Stimulated activated CD8-positive, alpha-beta memory T cell treated with anti-CD3 and anti-CD28 coated beads, Interleukin-4, amount 100 ng/mL, for 48 hours (primary cell): ENCODE measurements at places on chromosomes 7 and 10.

DNA sequence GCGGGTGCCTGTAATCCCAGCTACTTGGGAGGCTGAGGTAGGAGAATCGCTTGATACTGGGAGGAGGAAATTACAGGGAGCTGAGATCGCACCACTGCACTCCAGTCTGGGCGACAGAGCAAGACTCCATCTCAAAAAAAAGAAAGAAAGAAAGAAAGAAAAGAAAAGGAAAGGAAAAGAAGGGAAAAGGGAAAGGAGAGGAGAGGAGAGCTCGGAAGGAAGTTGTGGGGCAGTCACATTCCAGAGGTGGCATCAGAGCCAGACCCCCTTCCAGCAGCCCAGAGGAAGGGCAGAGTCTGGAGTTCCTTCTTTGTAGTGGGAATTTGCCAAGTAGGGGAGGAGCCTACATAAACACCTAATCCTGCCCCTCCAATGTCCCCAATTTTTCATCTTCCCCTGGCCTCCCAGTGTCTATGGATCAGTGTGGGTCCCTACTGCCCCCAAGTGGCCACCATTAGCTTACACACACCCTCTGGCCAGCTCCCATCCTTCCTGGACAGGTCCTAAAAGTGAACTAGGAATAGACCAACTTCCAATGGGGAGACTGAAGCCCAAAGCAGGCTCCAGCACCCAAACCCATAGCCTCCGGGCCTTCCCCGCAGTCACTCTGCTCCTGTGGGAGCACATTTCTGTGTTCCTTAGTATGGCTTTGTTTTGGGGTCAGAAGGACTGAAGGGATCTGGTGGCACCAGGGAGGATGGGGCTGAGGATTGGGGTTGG is 39.6 kb upstream of the HSPB1 start:
- DNase-seq, result peak; percentile 56

DNA sequence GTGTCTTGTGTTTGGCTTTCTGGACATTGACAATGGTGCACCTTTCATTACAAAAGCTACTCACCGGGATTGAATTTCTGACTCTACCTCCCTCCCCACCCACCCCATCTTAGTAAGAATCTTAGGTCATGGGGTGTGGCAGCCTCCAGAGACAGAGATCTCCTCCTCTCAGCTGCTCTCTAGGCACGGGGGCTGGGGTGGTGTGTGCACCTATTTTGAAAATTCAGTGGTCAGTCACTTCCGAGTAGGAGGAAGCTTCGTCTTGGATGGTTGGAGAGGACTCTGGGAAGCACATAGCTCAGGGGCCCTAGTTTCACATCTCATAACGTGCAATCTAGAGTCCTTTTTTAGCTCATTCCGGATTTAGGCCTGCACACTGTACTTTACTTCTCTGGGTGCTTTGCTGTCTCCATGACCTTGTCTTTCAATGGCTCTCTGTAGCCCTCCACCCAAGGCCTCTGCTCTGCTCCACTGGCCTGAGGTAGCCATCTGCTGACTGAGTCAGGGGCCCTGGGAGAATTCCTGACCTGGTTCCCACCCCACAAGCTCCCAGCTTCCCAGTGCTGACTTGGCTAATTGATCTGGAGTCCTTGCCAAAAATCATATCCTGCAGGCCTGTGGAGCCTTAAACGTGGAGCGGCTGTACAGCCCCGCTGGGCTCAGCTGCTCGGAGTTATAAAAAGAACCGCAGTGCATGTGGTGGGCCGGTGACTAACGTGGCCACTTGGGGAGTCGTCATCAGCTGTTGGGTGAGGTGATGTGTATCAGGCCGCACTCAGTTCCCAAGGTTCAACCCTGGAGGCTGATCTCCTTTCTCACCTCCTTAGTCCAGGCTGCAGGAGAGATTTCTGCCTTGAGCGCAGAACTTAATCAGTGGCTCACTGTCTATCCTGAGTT is 19.3 kb upstream of the ADAMTS14 start:
- peak; percentile 18 for DNase-seq

DNA sequence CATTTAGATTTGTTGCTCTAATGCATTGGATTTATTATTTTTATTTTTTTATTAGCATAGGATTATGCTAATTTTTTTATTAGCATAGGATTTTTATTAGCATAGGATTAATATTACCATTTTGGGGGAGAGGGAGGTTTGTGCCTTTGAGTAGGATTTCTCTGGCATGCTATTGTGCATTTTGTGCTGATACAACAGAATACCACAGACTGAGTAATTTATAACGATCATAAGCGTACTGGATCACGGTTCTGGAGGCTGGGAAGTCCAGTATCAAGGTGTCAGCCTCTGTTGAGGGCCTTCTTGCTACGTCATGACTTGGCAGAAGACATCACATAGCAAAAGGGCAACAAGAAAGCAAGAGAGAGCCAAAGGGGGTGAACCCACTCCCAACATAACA is 187.5 kb downstream of the XPNPEP1 start:
- no peak for DNase-seq

GRCh38 chr7:155883491-155884224 is 71.4 kb upstream of the SHH start:
- DNase-seq, result no peak

DNA sequence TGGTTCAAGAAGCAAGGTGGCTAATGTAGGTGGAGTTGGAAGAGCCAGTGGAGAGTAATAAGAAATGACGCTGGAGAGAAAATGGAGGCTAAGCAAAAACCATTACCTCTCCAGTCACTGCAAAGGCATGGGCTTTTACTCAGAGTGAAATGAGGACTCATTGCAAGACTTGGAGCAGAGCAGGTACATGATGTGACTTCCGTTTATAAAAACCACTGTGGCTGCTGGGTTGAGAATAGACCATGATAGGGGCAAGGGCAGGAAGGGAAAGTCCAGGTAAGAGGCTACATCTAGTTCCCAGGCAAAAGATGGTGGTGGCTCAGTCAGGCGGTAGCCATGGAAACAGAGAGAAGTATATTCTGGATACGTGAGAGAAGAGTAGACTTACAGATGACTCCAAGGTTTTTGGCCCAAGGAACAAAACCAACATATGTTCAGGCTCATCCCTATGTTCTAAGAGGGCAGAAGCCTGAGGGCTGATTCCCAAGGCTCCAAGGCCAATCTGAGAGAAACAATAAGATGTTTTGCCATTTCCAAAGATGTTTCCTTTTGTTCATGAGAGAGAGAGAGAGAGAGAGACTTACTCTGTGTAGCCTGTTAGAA is 21.5 kb upstream of the PDE1C start:
- DNase-seq, result no peak

DNA sequence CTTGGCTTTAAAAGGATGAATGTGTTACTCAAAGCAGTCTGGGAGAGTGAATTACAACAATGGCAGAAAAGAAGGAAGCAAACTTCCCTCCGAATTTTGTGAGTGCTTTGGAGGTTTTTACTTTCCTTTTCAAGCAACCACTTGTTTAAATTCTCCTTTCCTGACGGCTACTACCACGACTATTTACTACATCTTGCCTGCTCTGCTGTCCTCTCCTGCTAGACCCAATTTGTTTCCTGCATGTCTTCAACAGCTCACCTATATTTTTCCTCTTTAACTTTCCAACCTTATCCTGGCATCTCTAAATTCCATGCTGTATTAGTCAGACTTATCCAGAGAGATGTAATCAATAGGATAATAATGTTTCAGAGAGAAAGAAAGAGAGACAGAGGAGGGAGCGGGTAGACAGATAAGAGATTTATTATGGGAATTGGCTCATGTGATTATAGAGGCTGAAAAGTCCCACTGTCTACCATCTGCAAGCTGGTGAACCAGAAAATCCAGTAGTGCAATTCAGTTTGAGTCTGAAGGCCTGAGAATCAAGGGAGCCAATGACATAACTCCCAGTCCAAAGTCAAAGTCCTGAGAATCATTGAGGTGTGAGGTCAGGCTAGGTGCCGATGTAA is 42.8 kb upstream of the SLC13A1 start:
- DNase-seq, result no peak

DNA sequence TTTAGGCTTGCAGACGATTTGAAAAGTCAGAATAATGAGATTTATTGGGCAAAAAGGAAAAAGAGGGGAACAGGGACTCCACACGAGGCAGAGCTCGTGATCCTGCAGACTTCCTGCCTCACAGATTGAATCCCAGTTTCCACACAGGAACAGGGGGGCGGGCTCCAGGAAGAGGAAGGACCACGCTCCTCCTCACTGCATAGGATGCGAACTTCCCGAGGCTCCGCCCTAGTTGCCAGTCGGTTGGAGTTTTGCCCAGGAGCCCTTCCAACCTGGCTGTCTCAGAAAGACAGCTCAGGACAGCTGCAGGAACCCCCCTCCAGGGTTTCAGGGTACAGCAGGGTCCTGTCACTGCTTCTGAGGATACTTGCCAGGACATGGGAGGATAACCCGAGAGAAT is 488.3 kb upstream of the ADARB2 start:
- no peak for DNase-seq

GRCh38 chr10:32091046-32091445 is 34.8 kb upstream of the KIF5B start:
- no peak for DNase-seq

DNA sequence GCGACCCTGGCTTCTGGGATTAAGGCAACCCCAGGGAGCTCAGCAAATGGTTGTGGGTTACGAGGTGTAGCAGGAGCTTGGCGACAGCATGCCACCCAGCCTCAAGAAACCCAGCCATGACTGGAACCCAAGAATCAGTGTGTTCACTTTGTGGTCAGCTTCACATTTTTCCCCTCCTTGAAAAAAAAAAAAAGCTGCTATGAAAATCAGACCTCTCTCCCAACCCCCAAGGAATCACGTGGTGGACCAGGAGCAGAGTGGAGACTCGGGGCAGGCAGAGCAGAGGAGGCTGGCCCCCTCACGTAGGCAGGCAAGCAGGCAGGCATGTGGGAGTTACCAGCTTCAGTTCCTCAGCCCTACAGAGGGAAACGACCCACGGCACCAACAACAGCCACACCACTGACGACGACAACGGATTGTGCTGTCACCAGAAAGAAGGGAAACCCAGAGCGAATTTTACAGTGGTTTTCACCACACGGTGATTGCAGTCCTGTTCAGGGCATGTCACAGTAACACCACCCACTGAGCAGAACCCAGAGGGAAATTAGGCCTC is 203.4 kb downstream of the SLC25A13 start:
- DNase-seq, result no peak

GRCh38 chr7:98209166-98209920 is 1.9 kb upstream of the BHLHA15 start:
- DNase-seq, result no peak

- DNase-seq, result no peak
Observed at GRCh38 chr10:70270952-70271351, 12.9 kb downstream of the NPFFR1 start.

GRCh38 chr10:125584954-125585353 is 98.0 kb downstream of the TEX36 start:
- no peak for DNase-seq

- no peak for DNase-seq
Observed at GRCh38 chr7:84237533-84238173, 43.1 kb upstream of the SEMA3A start.

GRCh38 chr10:73889014-73889413 is 14.7 kb upstream of the CAMK2G start:
- peak; percentile 55 for DNase-seq

DNA sequence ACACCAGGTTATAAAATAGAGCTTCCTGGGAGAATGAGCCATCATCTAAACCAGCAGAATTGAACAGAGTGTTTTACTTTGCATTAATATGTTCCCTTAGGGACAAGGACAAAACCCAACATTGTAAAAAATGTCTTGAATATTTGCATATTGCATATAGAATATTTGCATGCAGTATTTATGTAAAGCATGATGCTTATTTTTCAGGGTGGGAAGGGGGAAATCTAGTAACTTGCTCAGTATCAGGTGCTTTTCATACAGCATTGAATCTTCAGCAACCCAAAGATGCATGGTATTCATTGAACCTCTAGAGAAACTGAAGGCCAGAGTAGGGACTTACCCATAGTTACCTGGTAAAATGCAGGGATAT is 409.2 kb upstream of the ZMIZ1 start:
- DNase-seq, result no peak

DNA sequence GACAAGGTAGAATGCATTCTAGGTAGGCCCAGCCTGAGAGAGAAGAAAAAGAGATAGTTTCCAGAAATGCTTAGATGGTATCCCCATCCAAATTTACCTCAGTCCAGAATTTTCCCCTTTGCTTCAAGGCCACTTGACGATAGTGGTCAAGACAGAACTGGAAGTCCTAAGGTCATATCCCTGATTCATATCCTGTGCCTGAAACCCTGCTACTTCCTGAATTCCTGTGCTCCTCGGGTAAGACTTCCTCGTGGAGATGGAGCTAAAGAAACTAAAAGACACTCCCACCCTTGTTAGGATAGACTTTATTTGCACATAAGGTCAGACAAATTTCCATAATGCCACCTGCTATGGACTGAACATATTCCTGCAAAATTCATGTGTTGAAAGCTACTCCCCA is 175.9 kb downstream of the EVX1 start:
- no peak for DNase-seq

DNA sequence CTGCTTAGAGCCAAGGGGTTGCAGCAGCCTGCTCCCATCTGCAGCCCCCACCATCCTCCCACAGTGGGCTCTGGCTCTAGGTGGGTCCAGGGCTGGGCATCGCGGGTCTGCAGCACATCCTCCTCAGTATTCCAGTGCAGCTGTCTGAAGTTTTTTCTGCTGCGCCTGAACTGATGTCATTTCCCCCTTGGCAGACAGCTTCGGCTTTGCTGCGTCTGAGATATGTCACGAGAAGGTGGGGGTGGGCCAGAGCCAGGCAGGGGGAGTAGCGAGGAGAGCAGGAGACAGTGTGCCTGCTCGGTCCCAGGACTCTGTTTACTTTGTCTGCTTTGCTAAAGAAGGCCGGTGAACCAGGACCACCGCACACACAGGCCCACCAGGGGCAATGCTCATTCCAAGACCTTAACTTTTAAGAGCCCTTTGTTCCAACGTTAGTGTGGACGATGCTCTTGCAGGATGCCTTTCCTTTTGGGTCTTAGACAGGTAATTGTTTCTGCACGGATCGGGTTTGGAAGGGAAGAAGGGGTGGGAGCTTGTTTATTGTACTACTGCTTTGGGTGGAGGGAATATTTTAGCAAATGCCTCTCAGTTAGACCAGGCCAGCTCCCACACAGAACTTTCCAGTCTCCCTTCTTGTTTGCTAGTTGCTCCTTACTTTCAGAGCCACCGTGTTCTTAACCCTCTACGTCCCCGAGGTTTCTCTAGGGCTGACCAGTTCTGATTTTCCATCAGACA is 32.4 kb downstream of the WBP1L start:
- DNase-seq, result no peak

GRCh38 chr7:142098004-142098403 is 13.5 kb upstream of the MGAM2 start:
- DNase-seq, result no peak

- DNase-seq, result peak; percentile 29
Observed at GRCh38 chr10:26781797-26782196, 79.0 kb downstream of the ABI1 start.

- DNase-seq, result no peak
Observed at GRCh38 chr10:16964576-16965343, 147.5 kb upstream of the RSU1 start.
